ENCODE measurements at places on chromosomes 2 and 18. TPM values are rescaled to one million over a fixed set of nuclear protein-coding genes. Genes with fewer than 3 reads are reported as not detected.

- no peak for DNase-seq
Measured at GRCh38 chr2:74439803-74440377, 1.8 kb downstream of the RTKN start.

PSTPIP2 gene
- total RNA-seq: 8.8 TPM

GRCh38 chr2:72921088-72921851 is 4.0 kb downstream of the EMX1 start:
- no peak for DNase-seq

- no peak for DNase-seq
Measured at GRCh38 chr2:98806236-98806697, 75.3 kb upstream of the MGAT4A start.

- DNase-seq: no peak
Measured at GRCh38 chr2:201965550-201965949, 68.1 kb upstream of the FZD7 start.

KCNK3 gene
- total RNA-seq: 1.9 TPM
